Hindlimb muscle (tissue), 1 donor: ENCODE measurements at places on chromosomes 5 and 9. TPM values are rescaled to one million over a fixed set of nuclear protein-coding genes. Genes with fewer than 3 reads are reported as not detected.

ANGPTL2 gene
- polyA plus RNA-seq = 49.4 TPM

DNA sequence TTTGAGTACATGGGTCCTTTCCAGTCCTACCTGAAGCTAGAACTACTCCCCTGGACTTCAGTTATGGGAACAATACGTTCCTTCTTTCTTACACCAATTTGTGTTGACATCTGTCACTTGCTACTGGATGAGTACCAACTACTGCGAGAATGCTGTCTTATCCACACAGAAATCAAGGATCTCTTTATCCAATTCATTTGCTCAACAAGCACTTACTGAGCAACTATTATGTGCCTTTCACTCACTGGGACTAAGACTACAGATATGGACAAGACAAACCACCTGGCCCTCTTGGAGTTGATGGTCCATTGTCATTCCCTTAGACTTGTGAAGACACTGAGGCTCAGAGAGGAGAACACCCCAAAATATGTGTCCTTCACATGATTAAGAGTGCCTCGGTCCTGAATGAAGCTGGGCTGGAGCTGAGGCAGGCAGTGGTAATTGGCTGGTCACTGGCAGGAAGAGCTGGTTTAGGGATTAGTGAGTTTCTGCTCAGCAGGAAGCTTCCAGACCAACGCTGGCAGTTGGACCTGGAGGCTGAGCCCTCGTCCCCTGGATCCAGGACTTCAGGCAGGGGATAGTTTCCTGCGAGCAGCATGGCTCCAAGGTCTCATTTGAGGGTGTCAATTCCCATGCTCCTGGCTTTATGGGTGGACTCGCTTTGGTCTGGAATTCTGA, 8.4 kb upstream of the ARSI start:
- no peak for DNase-seq

CD14 gene
- polyA plus RNA-seq = 30.9 TPM

GRCh38 chr5:68325065-68325580, 109.6 kb downstream of the PIK3R1 start:
- DNase-seq = no peak
